Foreskin fibroblast (primary cell): ENCODE measurements at places on chromosomes 11 and 22.

DNA sequence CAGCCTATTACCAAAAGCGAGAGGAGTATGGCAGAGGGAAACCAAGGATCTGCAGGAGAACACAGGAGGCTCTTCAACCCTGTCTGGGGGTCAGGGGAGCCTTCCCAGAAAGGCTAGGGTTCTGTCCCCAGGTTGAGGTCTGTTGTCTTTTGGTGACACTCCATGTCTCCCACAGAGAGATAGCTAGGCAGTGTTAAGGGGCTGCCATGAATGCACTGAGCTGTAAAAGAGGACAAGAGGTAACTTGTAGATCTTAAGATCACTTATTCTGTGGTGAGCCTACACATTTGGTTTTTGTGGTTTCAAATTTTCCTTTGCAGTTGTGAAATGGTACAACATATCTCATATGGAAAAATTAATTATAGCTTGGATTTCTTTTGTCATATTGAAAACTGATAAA lies 6.0 kb upstream of the ACER3 start:
- no peak for DNase-seq

DNA sequence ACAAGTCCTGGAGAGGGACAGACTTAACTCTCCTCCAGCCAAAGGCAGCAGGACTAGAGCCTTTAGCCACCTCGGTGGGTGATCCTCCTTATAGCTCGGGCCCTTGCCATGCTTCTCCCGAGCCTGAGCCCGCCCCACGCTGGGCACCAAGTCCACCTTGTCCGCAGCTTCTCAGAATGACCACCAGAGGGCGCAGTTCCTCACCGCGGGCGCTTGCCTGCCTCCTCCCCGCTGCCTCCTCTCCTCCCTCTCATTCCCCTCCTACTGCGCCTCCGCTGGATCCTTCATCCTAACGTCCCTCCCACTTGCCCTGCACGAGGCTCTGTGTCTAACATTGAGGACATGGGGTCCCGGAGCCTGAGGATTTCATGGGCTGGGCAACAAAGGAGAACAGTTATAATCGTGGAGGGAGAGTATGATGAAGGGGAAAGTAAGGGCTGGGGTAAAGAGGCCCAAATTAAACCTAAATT lies 11.3 kb upstream of the MOGAT2 start:
- peak; percentile 48 for DNase-seq

- DNase-seq = no peak
These were observed 6.6 kb upstream of the MS4A12 start for GRCh38 chr11:60485987-60486386.

DNA sequence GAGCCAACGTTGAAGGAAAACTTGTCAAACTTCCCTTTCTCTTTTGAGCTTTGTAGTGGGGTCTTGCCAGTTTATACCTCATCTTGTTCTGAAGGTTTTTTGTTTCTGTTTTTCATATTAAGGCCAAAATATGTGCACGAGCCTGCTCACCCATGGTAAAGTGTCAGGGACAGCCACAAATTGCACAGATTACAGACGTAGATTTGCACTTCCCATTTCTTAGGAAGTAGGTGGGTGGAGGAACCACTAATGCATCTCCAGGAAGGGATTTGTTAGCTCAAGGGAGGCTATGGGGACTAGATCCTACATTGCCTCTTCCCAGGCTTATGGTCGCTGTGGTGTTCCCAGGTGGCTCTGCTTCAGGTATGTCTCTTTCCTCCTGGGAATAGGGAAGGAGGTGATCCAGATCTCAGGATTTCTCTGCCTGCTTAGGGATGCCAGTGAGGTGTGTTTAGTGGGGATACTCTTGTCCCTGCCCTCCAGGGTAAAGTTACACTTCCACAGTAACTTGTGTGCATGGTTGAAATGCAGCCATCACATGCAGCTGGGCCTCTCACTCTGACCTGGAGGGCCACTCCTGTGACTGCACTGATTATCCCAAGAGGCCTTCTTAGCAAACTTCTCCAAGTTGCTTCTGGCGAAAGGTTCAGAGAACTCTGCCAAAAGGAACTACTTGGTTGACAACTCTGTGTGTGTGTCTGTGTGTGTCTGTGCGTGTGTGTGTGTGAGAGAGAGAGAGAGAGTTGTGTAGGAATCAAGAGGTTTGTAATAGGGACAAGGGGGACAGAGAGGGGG lies 9.8 kb downstream of the PPFIBP2 start:
- DNase-seq = no peak

GRCh38 chr11:27497284-27497866 lies 9.2 kb downstream of the LIN7C start:
- DNase-seq = no peak

- DNase-seq = no peak
These were observed 11.0 kb downstream of the ASCC2 start for GRCh38 chr22:29827091-29827490.

- peak; percentile 10 for DNase-seq
These were observed 76.0 kb downstream of the TRIM29 start for GRCh38 chr11:120061761-120062560.

DNA sequence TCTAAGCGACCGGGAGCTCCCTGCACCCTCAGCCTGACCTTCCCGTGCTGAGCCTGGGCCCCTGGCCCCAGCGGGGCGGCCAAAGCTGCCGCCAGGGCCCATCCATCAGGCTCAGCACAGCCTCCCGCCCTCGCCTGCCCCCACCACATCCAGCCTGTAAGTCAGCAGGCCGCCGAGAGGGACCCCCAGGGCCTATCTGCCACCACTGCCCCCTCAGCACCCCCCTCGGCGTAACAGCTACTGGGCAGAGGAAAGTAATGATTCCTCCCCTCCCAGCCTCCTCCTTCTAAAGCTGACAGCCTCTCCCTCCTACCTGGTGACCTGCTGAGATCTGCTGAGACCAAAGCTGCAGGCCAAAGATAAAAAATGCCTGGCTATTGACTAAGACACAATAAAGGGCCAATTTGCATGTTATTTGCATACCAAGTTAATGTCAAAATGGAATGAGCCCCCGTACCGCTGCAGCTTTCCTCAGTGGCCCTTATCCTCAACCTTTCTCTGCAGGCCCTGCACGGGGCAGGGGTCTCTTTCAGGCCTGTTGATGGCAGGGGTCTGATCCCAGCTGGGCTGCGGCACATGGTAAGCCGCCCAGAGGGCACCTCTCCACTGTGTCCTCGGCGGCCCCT lies 51.6 kb downstream of the RPUSD4 start:
- DNase-seq = no peak

GRCh38 chr22:36301851-36302250 lies 48.9 kb downstream of the APOL1 start:
- DNase-seq = peak; percentile 41

GRCh38 chr11:43418197-43418596 lies 59.5 kb downstream of the TTC17 start:
- DNase-seq = no peak

DNA sequence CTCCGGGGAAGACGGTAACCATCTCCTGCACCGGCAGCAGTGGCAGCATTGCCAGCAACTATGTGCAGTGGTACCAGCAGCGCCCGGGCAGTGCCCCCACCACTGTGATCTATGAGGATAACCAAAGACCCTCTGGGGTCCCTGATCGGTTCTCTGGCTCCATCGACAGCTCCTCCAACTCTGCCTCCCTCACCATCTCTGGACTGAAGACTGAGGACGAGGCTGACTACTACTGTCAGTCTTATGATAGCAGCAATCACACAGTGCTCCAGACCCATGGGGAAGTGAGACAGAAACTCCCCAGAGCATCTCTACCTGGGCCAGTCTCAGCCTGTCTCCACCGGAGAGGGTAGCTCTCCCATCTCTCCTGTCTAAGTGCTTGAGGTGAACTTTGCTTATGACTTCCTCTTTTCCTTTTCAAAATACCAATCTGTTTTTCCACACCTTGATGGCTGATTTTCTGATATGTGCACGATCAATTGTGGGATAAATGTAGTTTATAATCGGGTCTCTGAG lies 48.5 kb upstream of the VPREB1 start:
- DNase-seq = no peak

DNA sequence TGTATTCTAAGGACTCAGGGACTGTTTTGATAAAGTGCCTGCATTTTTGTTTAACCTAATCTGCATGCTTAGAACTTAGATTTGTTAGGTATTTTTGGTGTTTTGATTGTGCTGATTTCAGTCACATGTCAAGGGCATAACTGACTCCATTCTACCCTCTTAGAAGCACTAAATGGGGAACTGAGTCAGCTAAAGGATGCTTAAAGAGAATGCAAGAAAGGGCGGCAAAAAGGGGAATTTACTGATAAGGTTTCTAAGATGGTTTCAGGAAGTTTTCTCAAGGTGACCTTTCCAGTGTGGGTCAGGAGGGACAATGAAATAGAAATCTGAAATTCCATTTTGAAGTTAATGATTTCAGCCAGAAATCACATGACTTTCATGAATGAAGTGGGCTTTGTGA lies 43.0 kb downstream of the MMP20 start:
- no peak for DNase-seq

- no peak for DNase-seq
These were observed 108.4 kb downstream of the BLID start for GRCh38 chr11:122007601-122008071.

DNA sequence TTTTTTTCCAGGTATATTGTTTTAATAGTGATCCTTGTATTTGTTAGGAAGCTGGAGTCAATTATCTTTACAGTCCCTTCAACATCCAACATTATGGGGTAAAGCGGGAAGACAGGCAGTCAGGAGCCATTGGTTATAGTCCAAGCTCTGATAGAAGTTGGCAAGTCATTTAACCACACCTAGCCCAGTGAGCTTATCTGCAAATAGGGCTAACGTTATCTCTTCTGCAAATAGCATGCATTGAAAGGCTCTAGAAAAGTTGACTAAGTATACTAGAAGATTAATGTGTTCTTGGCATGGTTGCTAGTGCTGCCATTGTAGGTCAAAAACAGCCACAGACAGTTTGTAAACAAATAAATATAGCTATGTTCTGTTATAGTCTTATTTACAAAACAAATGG lies 520.7 kb downstream of the OPCML start:
- no peak for DNase-seq

DNA sequence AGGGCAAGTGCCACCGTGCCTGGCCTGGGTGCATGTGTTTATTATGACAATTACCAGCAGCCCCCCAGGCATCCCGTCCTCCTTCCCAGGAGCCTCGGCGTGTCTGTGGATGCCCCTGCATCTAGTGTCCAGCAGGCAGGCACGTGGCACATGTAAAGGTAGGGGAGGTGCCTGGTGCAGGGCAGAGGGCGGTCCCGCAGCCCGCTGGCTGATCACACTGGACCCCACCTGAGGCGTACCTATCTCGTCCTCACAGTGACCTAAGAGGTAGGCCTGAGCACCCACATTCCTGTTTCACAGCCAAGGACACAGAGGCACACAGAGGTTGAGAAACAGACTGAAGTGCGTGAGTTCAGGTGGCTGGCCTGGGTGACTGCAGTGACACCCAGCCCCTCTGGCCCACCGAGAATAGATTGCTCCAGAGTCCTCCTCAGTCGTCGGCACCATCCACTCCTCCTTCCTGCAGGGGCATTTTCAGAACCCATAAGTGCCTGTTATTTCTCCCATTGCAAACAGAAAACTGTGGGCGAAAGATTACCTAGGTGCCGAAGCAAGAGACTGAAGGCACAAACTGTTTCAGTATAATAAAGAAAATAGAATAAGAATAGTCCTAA lies 3.0 kb upstream of the PHRF1 start:
- no peak for DNase-seq

DNA sequence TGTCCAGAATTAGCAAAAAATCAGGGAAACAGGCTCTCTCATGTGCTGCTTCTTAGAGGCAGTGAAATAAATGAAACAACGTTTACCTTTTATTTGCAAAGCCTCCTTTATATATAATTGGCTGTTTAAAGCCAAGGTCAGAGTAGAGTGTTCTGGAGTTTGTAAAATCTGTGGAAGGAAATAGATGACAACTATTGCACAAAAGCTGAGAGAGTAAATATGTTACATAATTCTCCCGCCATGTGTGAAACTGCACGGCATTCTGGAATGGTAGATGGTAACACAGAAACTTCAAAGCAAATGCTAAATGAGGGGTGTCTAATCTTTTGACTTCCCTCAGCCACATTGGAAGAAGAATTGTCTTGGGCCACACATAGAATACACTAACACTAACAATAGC lies 51.5 kb upstream of the FGF3 start:
- no peak for DNase-seq

DNA sequence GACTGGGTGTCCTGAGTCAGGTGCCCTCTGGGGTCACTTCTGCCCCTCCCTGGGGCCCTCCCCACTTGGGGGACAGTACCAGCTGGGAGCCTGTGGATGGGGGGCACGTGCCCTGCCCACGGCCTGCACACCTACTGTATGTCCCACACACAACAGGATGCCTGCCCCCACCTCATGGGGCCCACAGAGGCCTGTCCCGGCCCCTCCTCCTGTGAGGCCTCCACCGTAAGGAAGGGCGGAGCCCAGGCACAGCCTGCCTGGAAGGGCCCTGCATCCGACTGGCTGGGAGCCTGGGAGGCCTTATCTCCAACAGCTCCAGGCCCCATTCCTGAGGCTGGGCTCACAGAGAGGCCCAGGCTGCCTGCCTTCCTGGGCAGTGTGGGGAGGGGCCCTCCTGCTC lies 47.8 kb downstream of the BRSK2 start:
- peak; percentile 46 for DNase-seq

GRCh38 chr11:71418643-71419042 lies 29.6 kb downstream of the DHCR7 start:
- DNase-seq = no peak

GRCh38 chr22:25451480-25452114 lies 112.9 kb upstream of the GRK3 start:
- no peak for DNase-seq

DNA sequence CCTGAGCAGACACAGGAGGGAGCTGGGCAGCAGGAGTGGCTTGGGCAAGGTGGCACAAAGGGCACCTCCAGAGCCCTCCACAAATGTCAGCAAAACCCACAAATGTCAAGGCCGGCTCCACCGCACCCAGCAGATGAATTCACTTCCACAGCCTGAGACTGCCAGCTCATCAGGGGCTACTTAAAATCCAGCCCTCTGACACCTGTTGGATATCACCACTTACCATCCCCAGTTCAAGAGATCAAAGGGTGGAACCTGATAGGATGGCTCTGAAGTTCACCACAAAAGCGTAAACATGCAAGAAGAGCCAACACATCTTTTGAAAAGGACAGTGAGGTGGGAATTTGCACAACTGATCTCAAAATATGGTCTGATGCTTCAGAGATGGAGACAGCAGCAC lies 168.6 kb upstream of the GRK3 start:
- no peak for DNase-seq

- no peak for DNase-seq
These were observed 3.0 kb upstream of the OR9G4 start for GRCh38 chr11:56751480-56751879.

GRCh38 chr11:37560346-37560745 lies 962.3 kb upstream of the RAG2 start:
- DNase-seq = no peak

DNA sequence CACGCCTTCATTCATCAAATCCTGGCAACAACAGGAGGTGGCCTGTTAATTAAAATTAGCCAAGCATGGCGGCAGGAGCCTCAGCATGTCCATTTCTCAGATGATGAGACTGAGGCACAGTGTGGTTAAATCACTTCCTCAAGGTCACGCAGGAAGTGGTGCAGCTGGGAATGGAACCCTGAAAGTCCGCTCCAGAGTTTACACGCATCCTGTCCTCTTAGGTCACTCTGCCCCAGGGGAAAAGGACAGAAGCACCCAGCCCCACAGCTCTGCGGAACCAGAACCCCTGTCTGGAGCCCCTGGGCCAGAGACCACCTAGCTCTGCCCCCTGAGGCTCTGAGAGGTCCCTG lies 19.6 kb downstream of the RPL3 start:
- peak; percentile 55 for DNase-seq

- DNase-seq = no peak
These were observed 1137.0 kb downstream of the FAM181B start for GRCh38 chr11:81596704-81597103.
